Type B pancreatic cell (in vitro differentiated cells): ENCODE measurements at places on chromosomes 11 and 22.

GRCh38 chr11:69880826-69881445 lies 61.7 kb upstream of the FGF3 start:
- no peak for DNase-seq

GRCh38 chr11:70710192-70710591 lies 311.9 kb downstream of the CTTN start:
- no peak for DNase-seq

DNA sequence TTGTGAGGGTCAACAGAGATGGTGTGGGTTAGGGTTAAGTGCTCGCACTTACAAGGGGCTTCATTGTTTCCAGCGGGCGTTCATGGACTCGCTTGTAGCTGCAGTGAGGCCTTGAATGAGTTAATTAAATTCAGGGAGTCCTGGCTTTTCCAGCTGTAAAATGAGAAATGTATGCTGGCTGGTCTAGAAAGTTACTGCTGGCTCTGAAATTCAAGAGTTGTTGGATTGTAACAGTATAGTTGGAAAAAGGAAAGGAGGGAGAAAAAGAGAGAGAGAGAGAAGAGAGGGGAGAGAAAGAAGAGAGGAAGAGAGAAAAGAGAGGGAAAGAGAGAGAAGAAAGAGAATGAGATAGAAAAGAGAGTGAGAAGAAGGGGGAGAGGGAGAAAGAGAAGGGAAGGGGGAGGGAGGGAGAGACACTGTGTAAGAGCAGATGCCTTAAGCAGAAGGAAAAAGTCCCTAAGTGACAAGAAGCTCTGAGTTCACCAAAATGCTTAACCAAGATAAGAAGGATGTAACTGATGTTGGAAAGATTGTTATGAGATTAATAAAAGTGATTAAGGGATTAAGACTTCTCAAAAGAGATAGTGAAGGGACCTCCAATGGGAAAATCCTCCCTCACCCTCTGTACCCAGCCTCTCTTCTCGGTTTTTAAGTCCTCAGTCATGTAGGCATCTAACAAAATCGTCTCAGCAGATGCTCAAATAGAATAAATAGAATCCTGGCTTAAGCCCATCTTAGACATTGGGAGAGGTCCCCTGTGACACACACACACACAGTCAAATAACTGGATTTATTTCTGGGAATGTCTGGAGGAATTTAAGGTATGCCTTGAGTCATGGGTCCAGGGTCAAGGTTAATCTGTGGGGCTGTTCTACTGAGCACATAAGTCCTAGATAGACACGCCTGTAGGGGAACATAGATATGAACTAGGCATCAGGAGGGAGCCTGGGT lies 477.9 kb downstream of the MIAT start:
- DNase-seq, result no peak

DNA sequence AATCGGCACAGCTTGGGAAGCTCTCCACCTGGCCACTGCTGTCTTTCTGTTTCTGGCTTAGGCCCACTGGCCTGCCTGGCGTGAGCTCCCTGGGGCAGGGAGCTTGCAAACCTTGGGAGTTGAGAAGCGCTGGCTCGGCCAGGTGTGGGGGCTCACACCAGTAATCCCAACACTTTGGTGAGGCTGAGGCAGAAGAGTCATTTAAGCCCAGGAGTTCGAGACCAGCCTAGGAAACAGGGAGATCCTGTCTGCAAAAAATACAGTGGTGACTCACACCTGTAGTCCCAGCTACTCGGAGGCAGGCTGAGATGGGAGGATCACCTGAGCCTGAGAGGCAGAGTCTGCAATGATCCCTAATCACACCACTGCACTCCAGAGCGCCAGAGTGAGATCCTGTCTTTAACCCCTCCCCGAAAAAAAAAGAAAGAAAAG lies 4.0 kb downstream of the AP5B1 start:
- DNase-seq, result peak; percentile 52

- DNase-seq, result no peak
Measured at GRCh38 chr11:97909614-97910399, 1110.9 kb upstream of the CNTN5 start.

GRCh38 chr11:7495882-7496551 lies 10.7 kb downstream of the OLFML1 start:
- DNase-seq, result no peak

DNA sequence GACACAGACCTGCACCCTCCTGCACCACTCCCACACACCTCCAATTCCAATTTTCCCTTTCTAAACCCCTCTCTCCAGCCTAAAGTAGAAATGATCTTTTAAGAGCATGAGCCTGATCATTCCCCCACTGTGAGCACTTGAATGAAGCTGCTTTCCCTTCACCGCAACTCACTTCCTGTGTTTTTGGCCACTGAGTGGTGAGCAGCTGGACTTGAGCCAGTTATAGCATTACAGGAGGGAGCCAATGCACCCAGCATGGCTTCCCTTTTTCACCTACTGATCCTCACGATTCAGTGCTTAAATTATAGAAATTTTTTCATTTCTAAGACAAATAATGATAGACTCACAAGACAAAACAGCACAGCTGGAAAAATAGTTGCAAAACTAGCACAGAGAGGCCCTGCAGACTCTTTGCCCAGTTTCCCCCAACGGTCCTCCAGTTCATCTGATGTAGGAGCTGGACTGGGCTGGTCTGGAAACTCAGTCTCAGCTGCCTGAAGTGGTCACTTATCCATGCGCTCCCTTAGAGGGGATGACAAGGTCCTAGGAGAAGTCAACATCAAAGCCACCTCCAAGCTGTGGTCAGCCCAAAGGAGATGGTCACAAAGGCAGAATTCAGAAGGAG lies 9.7 kb upstream of the APOL4 start:
- no peak for DNase-seq

- DNase-seq, result no peak
Measured at GRCh38 chr22:44586351-44586990, 88.4 kb upstream of the RTL6 start.

DNA sequence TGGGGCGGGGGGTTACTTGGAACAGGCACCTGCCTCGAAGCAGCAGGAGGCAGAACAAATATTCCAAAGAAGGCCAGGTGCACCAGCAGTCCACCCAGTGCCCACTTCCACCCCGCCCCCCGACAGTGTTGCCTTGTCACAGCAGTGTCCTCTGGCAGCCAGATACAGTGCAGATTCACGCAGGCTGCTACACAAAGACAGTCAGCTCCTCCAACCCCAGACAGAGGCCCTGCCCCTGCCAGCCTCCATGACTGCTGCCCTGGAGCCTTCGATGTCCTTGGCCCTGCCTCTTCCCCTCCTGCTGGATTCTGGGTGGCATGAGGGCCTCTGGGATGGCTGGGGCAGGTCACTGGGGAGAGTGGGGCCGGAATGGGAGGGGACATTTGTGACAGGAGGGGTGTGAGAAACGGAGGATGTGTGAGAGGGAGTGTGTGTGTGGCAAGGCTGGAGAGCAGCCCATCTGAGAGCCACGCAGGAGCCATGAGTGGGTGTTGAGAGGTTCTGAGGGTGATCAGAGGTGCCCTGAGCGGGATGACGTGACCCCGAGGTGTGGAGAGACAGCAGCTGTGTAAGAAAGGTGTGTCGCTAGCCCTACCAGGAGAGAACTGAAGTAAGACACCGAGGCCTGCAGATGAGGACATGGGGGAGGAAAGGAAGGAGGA lies 173.7 kb downstream of the CEP164 start:
- DNase-seq, result no peak

- no peak for DNase-seq
Measured at GRCh38 chr22:35952576-35952975, 76.0 kb downstream of the RBFOX2 start.

GRCh38 chr11:10428453-10428852 lies 26.6 kb upstream of the AMPD3 start:
- no peak for DNase-seq

- no peak for DNase-seq
Measured at GRCh38 chr11:103091064-103091800, 728 bp downstream of the DCUN1D5 start.

- DNase-seq, result no peak
Measured at GRCh38 chr11:115874843-115875242, 370.6 kb upstream of the CADM1 start.

GRCh38 chr11:126318574-126319373 lies 14.9 kb downstream of the DCPS start:
- no peak for DNase-seq

DNA sequence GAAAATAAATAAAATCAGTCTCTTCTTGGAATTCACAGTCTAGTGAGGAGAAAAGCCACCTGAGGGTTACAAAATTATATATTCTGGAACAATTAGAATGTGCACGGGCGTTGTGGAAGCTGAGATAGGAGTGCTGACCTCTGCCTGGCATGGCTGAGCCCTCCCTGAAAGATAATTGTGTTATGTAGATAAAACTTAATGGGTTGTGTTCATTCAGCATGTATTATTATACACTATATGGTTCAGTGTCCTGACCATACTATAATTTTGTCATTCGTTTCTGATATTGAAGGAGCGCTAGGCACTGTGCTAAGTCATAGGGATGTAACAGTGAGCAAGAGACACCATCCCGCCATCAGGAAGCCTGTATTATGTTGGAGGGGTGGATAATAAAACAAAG lies 3.7 kb downstream of the ACAT1 start:
- no peak for DNase-seq

DNA sequence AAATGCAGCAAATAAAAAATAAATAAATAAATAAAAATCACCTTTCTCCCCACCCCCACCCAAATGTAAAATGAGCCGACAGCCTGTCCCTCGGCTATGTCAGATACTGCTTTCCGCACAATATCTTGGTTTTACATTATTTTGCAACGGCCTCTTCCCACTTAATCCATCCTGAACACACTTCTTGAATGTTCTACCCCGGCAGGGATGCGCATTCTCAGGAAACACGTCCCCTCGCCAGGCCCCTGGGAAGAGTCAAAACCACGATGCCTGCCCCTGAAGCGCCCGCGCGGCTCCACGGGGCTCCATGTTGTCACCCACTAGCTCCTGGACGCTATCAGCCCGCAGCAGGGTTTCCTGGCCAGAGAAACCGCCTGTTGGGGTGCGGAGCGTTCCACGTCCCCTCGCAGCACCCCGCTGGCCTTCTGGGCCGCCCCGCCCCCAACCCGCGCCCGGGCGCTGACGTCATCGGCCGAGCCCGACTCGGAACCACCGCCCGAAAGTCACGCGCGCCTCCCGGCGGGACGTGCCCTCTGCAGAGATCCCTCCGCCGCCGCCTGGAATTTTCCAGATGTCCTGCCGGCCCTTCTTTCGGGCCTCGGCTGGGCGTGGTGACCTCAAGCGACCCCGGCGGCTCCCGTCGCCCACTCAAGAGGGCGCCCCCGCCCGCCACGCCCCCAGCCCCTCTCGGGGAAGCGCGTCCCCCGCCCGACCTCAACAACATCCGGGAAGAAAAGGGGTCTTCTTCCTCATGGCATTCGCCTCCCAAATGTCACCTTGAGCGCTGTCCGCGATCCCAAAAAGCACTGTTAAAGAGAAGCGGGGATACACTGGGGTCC lies 585 bp upstream of the NEAT1 start:
- DNase-seq, result peak; percentile 97

DNA sequence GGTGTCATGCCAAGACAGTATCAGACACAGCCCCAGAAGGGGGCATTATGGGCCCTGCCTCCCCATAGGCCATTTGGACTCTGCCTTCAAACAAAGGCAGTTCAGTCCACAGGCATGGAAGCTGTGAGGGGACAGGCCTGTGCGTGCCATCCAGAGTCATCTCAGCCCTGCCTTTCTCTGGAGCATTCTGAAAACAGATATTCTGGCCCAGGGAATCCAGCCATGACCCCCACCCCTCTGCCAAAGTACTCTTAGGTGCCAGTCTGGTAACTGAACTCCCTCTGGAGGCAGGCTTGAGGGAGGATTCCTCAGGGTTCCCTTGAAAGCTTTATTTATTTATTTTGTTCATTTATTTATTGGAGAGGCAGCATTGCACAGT lies 14.6 kb downstream of the IL10RA start:
- no peak for DNase-seq

DNA sequence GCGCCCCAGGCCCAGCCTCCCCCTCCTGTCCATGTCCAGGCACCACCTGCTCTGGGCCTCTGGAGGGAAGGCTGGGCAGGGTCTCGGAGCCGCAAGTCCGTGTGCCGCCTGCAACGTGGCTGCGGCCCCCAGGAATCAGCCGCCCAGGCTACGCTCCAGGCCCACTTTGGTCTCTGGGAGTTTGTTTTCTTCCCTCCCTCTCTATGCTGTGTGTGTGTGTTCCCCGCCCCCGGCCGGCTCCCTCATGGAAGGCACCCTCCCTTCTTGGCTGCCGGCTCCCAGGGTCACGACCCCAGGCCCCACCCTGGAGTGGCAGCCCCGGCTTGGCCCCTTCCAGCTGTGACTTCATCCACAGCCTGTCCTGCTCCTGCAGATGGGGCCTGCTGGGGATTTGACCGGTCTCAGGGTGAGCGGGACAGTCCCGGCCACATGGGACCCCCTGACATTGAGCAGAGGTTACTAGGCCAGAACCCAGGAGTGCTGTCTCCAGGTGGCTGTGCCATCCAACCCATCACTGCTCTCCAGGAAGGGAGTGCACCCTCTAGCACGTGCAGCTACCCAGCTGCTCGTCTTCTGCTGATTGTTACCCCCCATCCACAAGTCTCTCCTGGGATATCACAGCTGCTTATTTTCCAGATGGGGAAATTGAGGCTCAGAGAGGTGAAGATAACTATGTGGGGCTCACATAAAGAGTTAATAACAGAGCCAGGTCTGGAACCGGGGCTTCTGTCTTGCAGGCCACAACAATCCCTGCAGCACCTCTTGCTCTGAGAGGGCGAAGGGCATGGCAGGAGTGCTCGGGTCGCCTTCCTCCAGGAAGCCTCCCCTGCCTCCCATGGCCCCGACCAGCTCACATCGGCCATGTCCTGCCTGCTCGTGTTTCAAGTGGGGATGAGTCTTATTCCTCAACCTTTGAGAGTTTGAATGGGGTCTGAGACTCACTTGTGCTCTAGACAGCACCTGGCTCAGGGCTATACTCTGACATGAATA lies 2.8 kb upstream of the LIF start:
- DNase-seq, result no peak

GRCh38 chr11:21465203-21465602 lies 727.7 kb upstream of the ANO5 start:
- no peak for DNase-seq

GRCh38 chr11:108824545-108824944 lies 159.7 kb downstream of the DDX10 start:
- no peak for DNase-seq

- peak; percentile 72 for DNase-seq
Measured at GRCh38 chr11:17014321-17014832, at the start of gene PLEKHA7. TSS of gene PLEKHA7 (minus strand) at chr11:17014414. CDS start at chr11:17014401, 13 bp downstream.

DNA sequence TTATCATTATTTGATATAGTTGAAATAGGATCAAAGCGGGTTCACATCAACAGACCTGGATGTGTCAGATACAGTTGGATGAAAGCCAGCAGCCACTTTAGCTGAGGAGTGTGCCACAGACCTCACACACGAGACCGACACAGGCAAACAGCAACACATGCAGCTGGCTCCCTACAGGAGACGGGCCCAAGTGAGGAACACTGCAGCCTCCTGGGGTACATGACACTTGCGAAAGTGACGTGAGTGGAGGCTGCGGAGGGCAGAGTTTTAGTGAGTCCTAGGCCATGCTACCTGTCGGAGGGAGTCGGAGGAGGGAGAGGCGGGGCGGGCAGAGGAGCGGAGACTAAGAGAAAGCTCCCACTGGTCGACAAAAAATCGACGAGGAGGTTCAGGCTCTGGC lies 100.9 kb upstream of the BID start:
- no peak for DNase-seq
